ENCODE measurements at places on chromosomes 2 and 18.

GRCh38 chr2:46779447-46779941 is 136.1 kb downstream of the MCFD2 start:
- DNase-seq, result no peak

DNA sequence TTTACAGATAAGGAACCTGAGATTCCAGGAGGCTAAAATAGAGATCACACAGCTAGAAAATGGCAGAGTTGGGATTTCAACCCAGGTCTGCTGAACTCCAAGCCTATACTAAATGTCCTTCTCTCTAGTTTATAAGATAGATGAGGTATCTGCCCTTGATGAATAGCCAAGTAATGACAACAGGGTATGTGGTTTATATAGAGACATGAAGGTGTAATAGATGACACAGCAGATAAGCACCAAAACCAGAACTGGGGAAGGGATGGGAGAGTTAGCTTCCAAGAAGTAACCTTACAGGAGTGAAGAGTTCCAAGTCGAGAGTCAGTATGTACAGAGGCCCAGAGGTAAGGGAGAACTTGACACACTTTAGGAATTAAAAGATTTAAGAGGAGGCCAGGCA is 104.7 kb upstream of the UBXN4 start:
- no peak for DNase-seq

DNA sequence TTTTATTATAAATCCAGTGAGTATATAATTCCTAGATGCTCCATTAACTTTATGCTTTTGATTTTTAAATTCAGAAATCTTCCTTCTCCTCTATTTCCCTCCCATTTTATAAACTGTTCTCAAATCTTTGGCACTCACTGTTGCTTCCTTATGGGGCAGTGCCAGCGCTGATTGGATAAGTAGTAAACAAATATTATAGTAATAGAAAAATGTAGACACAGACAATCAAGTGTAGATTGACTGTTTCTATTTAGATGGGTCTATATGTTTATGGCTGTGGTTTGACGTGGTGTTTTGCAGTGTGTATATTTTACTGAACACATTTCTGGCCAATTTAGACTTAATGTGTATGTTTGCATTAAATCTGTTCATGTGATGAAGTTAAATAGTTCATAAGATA is 36.6 kb downstream of the LYPD6B start:
- no peak for DNase-seq

- DNase-seq, result no peak
Measured at GRCh38 chr2:31386172-31386571, 28.4 kb downstream of the XDH start.

GRCh38 chr2:172242961-172243360 is 140.3 kb upstream of the DLX2 start:
- DNase-seq, result no peak

Measured in GM12864 (cell line).